ENCODE measurements at places on chromosomes 7 and 10.

DNA sequence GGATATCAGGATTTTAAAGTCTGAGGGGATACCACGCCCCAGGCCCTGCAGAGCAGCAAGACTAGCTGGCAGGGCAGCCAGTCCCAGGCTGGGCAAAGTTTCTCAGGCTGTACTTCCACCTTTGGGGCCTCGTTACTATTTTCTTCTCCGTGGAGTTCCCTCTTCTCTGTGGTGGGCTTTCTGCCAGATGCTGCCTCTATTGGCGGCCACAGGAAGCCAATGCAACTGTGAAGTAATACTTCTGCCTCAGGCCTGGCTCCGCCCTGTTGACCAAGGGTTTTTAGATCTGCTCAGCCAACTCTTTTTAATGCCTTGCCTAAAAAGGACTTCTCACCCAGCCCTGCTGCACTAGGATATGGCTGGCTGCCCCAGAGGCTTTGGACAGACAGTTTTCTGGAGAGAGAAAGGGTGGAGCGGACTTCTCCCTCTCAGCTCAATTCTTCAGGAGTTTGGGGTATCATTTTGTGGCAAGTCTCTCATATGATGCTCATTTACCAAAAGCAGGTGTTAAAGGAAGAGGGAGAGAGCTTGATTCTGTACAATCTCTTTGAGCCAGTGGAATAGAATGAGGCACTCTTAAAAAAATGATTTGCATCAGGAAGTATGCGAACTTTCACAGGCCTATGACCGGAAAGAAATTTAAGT, 67.4 kb downstream of the HHEX start:
- no peak for DNase-seq

- no peak for DNase-seq
These were observed 34.3 kb upstream of the ITGB8 start for GRCh38 chr7:20296444-20296843.

GRCh38 chr7:151689196-151689971, 169.7 kb upstream of the RHEB start:
- no peak for DNase-seq

DNA sequence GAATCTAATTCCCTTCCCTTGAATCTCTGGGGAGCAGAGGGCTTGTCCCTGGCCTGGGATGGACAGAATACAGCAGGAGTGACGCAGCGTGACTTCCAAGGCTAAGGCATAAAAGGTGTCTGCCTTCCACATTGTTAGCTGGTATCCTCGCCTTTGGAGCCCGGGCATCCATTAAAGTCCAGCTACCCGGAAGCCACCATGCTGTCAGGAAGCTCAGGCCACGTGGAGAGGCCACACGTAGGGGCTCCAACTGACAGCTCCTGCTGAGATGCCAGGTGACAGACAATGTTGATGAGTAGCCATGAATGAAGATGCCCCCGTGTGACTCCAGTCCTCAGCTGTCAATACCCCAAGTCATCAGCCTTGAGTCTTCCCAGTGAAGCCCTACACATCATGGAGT, 99.9 kb downstream of the OAT start:
- DNase-seq, result no peak

DNA sequence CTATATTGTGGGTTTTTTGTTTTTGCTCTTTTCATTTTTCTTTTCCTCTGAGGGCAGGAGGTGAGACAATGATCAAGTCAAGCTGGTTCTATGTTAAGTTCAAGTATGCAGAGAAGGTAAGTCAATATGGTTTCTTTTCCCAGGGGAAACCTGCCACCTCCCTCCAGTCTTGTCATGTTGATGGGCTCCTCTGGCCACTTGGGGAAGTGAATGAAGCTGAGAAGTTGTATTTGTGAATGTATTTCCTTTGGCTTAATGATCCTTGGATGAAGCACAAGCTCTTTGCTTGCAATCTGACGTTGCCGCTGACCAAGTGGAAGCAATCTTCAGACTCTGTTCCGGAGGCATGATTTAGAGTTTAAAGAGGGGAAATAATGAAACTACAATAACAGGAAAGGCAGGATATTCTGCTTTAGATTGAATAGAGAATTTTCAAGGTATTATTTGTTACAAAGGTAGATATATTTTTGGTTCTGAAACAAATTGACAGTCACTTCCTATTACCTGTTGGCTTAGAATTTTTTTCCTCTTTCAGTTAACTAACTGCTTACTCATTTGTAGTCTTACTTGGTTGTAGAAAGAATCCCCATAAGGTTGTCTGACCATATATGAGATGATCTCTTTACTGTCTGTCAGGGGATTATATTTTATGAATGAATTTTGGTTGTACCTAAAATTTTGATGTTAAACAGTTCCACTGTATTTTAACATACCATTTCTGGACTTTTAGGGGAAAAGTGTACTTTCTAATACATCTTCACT, 369.6 kb downstream of the AUTS2 start:
- DNase-seq, result no peak

- no peak for DNase-seq
These were observed 25.6 kb upstream of the IL15RA start for GRCh38 chr10:6002809-6003510.

GRCh38 chr7:88628363-88629085, 131.0 kb upstream of the ZNF804B start:
- DNase-seq, result no peak

GRCh38 chr7:44971902-44972441, 6.8 kb downstream of the MYO1G start:
- no peak for DNase-seq

DNA sequence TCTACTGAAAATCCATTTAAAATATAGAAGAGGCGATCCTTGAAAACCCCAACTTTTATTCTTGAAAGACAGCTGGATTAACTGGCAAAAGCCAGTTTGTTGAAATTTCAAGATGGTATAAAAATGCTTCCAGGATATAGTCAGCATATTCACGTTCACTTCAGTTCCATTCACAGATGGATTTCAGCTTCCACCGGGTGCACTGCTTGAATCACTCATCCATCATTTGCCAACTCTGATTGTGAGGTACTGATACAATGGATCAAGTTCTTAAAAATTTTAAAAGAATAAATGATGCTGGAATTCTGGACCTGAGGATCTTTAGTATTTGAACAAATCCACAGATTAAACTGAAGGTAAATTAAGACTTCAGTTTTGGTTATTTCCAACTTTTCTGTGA, 2.4 kb downstream of the PURB start:
- no peak for DNase-seq

- DNase-seq, result no peak
These were observed 39.2 kb upstream of the DMTF1 start for GRCh38 chr7:87113077-87113476.

- no peak for DNase-seq
These were observed 23.6 kb downstream of the RBM20 start for GRCh38 chr10:110667620-110668343.

DNA sequence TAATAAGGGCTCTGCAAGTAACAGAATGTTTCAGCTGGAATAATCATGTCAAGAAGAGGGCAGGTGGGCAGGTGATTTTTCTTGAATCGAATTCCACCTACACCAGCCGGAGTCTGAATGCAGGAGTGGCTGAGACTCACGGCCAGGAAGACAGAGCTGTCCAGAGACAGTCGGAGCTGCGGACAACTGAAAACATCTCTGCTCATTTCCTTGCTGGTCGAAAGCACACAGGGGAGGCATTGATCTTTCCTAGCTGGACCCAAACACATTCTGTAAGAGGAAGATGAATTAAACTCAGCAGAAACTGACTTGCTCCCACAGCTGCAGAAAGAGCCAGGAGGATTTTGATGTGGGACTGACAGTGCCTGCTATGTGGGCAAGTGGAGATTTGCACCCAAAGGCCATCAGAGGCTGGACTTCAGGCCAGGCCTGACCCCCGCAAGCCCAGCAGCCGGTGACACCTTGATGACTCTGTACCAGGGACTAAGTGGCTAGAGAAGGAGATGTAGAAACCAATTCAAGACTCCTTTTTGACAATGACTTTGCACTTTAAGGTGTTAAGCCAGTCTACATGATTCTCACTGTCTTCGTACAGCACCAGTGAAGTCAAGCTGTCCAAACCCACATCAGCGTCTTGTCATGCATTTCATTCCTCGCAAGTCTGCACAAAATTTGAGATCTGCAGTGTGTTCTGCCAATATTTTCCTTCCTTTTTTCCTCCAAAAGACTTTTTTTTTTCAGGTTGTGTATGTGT, 169.4 kb downstream of the TEX36 start:
- DNase-seq, result no peak

DNA sequence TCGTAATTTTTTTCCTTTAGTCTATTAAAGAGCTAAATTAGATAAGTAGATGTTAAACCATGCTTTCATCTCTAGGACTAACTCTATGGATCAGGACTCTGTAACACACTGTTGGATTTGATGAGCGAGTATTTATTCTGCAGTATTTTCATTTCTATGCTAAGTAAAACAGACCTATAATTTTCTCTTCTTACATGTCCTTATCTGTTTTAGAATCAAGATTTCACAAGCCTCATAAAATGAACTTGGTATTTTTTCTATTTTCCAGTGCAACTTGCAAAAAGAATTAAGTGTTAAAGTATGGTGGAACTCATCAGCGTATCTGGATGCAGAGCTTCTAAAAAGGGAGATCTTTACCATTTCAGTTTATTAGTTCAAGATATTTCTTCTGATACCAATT, 2.4 kb downstream of the CACUL1 start:
- DNase-seq, result no peak

DNA sequence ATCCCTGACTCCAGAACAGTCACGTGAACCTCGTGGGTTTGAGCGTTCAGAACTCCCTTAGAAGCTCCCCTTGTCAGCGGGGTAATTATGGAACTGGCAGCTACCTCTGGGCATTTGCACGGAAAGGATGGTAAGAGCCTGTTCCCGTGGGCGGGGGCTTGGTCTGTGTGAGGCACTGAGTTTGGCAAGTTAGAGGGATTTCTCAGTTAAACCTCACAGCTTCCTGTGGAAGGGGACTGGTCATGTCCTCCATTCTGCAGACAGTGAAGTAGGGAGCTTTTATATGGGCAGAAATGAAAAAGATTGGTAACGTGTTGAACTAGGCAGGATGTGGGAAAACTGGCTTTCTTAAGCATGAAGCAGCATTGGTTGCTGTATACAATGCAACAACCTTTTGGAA, 16.0 kb downstream of the PALD1 start:
- peak; percentile 87 for DNase-seq

GRCh38 chr10:3773460-3774017, 11.5 kb downstream of the KLF6 start:
- no peak for DNase-seq

- no peak for DNase-seq
These were observed 161.4 kb downstream of the RAB11FIP2 start for GRCh38 chr10:117885206-117885829.

DNA sequence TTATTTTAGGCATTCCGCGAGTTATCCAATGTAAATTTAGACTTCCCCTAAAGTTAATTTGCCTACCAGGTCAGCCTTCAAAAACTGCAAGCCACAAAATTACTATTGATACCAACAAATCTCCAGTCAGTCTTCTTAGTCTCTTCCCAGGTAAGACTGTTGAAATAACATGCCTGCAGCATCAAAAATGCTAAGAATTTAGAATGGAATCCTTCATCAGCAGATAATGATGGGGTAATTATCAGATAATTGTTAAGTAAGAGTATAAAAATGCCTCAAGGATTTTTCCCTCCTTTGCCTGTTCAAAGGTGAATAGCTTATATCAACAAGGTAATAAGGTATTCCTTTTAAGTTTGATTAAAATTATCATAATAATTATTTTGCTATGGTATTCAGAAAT, 228.5 kb downstream of the BBS9 start:
- DNase-seq, result no peak

- DNase-seq, result no peak
These were observed 381.7 kb downstream of the DPP6 start for GRCh38 chr7:154433632-154434598.

DNA sequence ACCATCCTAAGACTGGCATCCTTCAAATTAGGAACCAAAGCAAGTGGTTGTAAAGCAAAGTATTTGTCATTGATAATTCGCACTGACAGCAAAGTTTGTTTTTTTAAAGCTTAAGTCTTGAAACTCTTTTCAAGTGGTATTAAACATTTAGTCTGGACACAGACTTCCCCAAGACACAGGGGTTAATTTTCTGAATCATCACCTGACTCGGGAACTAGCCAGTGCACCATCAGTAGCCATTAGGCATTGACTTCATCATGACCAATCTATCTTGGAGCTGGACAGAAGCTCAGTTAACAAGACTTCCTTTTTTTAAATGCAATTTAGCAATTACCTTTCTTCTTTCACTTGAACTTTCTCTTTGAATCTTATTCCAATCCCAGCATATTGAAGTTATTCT, 210.6 kb downstream of the ZNF365 start:
- no peak for DNase-seq

- no peak for DNase-seq
These were observed 20.3 kb upstream of the CPXM2 start for GRCh38 chr10:123911866-123912265.

DNA sequence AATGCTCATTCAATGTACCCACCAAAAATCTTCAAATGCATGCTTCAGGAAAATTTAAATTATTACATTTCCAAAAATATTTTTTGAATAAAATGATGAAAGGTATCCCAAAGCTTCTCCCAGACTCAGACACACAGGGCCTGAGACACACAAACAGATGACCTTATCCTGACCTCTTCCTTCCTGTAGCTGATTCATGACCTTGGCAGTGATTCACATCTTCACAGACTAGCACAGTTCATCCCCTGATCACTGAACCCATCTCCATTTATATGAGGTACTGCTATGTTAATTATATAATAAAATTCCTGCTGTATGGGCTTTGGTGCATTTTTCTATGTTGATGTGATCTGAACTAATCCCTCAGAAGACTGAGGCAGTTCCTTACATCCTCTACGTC, 265.0 kb upstream of the GLI3 start:
- DNase-seq, result no peak

DNA sequence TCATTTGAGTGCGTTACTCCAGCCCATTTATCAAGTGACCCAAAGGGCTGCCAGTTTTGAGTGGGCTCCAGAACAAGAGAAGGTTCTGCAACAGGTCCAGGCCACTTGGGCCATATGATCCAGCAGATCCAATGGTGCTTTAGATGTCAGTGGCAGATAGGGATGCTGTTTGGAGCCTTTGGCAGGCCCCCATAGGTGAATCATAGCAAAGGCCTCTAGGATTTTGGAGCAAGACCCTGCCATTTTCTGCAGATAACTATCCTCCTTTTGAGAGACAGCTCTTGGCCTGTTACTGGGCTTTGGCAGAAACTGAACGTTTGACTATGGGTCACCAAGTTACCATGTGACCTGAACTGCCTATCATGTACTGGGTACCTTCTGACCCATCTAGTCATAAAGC, 358.8 kb upstream of the SEMA3C start:
- no peak for DNase-seq

DNA sequence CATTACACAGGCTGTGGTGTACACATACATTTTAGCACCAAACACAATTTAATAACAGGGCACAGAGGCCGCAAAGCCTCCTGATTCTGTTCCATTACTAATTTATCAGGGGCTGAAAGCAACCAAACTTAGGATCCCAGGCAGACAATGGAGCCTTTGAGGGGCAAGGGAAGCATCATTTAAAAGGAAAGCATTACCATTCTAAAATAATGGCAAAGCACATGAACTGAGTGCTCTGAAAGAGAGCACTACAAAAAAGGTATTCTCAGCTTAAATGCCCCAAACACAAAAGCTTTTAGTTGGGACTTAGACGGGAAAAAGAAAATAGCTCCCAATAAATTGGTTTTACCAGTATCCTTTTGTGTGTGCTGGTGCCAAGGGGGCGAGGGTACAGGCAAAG, 282.0 kb upstream of the ETV1 start:
- no peak for DNase-seq

- no peak for DNase-seq
These were observed 73.3 kb downstream of the RALA start for GRCh38 chr7:39696631-39697030.

- no peak for DNase-seq
These were observed 228.0 kb downstream of the DGKI start for GRCh38 chr7:137618748-137619147.

All from activated CD8-positive, alpha-beta T cell treated with anti-CD3 and anti-CD28 coated beads for 36 hours (primary cell).